BE2C (cell line): ENCODE measurements at places on chromosomes 3 and 15.

GRCh38 chr15:61518191-61518950 lies 289.3 kb upstream of the RORA start:
- no peak for DNase-seq

GRCh38 chr3:193196746-193197145 lies 44.3 kb upstream of the PLAAT1 start:
- no peak for DNase-seq

DNA sequence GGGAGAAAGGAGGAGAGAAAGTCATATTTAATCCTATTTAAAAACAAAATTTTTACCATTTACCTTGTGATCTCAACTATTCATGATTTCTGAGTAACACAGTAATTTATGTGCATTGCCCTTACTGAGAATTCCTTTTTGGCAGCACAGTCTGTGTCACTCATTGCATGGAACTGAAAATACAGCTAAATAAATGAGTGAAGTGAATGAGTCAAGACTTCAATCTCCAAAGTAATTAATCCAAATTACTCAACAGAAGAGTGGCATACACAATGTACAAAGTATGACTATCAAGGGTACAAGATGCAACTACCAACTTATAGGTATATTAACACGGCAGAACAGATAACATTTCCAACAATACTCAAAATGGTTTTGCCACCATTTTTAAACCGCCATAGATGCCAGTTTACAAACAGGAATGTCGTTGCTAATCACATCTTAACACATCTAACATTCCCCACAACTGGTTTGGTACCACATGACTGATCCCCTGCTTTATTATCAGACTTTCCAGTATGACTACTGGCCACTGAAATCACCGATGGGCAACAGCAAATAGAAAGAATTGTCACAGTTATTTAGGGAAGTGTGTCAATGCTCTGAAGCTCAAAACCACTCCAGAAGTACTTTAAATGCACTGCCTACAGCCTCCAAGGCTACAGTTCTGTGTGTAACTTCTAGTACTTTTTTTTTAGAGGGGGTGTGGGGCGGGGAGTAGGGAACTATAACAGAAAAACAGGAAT lies 410.4 kb downstream of the SHQ1 start:
- DNase-seq: no peak

DNA sequence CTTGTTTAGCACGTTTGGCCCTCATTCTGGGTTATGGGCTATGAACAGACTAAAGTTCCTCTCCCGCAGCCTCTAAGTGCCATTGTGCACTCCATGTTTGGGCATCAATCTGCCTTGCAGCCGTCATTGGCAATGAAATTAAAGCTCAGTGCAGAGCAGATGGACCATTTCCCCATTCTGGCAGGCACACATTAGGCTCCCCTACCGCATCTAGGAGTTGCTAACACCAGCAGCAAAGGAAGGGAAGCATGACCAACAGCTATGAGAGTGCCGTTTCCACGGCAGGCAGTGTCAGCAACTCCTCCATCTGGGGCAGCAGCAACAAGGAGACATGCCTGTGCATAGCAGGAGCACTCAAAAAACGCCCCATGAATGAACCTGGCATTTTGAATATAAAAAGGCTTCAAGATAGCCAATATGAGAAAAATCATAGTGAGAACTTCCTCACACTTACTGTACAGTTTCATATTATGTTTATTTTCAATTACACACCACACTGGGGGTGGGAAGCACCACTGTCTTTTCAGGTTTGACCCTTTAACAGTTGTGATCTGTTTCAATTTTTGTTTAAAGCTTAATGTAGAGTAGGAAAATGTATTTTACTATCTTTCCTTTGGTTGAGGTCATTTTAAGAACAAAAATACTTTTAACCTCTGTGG lies 218.7 kb downstream of the KCNMB2 start:
- no peak for DNase-seq

GRCh38 chr15:36996538-36997181 lies 103.7 kb downstream of the MEIS2 start:
- no peak for DNase-seq

- DNase-seq: peak; percentile 63
These were observed 144.1 kb downstream of the RORA start for GRCh38 chr15:61084944-61085367.

GRCh38 chr3:154588831-154589230 lies 158.8 kb upstream of the GPR149 start:
- DNase-seq: no peak

GRCh38 chr3:123332124-123332641 lies 116.7 kb downstream of the ADCY5 start:
- DNase-seq: no peak

DNA sequence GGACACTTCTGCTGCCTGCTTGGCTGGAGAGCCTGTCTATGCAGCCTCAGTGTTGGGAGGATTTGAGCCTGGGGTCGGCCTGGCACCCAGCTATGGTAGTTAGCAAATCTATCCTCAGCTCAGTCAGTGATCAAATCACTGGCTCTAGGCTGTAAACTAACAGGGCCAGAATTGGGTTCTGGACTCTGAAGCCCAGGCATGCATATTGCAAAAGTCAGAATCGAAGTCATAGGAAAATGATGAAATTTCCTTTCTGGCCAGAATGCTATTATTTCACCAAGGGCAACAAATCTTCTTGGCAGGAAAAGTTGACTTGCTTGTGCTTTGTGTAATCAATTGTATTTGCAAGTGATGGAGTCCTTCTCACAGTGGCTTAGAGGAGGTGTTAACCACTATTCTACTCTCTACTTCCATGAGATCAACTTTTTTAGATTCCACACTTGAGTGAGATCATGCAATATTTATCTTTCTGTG lies 482.6 kb upstream of the TPRG1 start:
- no peak for DNase-seq

GRCh38 chr3:60528651-60529050 lies 722.6 kb downstream of the FHIT start:
- DNase-seq: peak; percentile 6

GRCh38 chr3:149019580-149019979 lies 28.2 kb downstream of the GYG1 start:
- no peak for DNase-seq

DNA sequence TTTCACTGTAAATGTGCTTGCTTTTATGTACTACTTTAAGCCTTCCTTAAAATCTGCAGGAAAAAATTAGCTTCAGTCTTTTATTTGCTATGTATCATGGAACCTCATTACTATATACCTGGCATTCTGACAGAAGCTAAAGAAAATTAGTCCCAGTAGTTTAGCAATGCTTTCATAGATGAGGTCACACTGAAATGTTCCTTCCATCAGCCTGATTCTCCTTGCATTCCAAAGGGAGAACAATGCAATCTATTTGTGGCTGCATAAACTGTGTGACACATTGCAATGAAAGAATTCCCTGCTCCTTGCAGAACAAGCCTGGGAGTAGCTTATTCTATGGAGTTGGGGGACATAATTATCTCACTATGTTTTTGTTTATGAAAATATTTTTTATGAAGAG lies 691.5 kb upstream of the ARPP21 start:
- no peak for DNase-seq

GRCh38 chr3:184773283-184774186 lies 38.4 kb upstream of the VPS8 start:
- DNase-seq: peak; percentile 55

DNA sequence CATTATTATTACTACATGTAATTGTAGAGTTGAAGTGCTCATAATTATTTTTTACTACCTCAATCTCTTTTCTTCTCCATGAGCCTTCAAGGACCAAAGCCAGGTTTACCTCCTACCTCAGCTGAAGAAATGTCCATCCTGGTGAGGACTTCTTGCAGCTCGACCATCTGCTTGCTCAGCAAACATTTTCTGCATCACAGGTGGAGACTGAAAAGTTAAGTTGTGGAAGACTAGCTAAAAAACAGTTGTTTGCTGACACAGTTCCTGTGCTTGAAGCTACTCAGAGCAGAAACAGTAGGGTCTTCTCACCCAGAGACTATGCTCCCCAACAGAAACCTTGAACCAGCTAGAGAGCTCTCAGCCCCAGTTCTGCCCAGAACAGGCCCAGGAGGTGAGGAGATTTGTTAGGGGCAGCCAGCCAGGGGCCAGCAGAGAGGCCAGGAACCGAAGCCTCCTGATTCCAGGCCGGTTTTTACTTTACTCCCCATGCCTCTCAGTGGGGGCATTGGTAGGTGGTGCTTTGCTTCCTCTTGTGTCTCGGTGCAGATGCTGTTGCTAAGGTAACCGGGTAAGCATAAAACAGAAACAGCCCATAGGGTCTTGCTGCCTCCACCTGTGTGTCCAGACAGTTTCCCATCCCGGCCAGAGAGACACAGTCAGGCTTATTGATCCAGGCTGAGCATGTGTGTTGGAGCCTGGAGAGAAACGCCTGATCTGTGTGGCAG lies 54.9 kb downstream of the CCNL1 start:
- no peak for DNase-seq

DNA sequence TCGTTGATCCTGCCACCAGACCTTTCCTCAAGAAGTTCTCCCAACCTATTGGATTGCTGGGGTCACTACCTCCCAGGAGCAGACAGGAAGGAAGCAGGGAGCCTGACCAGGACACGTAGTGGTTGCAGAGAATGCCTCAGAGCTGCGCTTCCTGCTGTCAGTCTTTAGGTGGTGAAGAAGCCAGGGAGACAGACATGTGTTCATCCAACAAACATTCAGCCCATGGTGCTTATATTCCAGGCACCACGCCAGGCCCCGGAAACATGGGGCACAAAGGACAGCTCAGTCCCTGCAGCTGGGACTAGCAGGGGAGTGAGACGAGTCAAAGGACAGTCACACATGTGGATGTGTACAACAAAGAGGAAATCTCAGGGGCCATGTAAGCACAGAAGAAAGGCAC lies 26.0 kb upstream of the CORO2B start:
- peak; percentile 40 for DNase-seq

- DNase-seq: no peak
These were observed 224.1 kb downstream of the IGSF11 start for GRCh38 chr3:118810499-118811035.

- DNase-seq: no peak
These were observed 125.3 kb upstream of the THBS1 start for GRCh38 chr15:39455471-39455991.

GRCh38 chr15:27082526-27082925 lies 111.5 kb downstream of the GABRG3 start:
- no peak for DNase-seq

DNA sequence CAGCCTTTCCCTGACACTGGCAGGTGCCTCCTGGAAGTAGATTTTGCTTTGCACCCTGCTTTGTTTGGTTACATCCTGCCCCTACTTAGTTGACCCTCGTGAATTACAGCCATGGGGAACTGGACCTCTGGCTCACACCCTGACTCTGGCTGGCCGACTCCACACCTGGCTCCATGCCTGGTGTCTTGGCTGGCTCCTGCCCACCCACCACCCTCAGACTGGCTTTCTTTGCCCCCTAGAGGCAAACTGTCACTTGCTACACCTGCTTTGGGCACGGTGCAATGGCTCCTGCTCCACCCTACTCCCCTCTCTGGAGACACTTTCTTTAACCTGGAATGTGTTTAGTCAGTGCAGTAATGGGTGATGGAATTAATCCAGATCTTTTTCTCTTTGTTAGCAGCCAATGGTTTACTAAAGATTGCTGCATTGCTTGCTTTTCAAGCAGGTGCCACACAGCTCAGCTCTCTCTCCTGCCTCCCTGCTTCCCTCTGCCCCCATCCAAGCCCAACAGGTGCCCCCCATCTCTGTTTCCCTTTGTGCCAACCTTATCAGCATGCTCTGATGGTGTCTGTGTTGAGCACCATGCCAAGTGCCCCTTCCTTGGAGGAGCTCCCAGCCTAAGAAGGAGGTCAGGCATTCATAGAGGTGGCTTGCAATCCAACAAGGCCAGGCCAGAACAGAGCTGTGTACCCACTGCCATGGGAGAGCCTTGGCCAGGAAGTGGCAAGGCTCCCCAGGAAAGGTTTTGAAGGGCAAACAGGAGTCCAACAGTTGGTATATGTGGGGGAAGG lies 38.4 kb downstream of the RASGRF1 start:
- DNase-seq: no peak

GRCh38 chr3:46966811-46967210 lies 9.7 kb downstream of the CCDC12 start:
- no peak for DNase-seq

DNA sequence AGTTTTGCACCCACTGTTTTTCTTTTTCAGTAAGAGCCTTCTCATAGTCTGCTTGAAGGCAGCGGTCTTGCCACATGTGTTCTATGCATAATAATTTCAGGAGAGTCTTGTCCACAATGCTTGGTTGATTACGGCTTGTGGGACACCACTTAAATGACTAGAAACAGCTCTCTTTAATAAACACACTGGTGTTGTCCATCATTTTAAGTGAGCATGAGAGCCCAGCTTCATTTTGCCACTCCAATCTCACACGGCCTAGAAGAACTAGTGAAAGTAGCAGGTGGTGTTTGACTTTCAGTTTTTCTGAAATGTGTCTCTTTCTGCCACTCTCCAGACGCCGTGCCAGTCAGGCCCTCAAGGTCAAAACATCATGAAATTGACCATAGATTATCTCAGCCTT lies 292.1 kb downstream of the LPP start:
- no peak for DNase-seq

DNA sequence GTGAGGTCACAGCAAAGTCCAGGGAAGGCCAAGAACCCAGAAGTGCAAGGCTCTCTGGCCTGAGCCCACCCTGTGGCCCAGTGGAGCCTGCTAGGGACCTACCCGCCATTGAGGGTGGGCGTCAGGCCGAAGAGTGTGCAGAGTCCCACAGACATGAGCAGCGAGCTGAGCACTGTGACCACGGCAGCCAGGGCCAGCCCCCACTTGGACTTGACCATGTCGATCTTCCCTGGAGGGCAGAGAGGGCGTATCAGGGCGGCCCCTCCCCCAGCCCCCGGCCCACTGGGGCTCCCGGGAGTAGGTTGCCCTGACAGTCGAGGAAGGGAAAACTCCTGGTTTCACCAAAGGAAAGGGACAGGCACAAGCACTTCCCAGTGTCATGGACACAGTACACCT lies 44.6 kb downstream of the PTPN23 start:
- DNase-seq: no peak

GRCh38 chr3:109059264-109059663 lies 58.7 kb downstream of the MORC1 start:
- no peak for DNase-seq

DNA sequence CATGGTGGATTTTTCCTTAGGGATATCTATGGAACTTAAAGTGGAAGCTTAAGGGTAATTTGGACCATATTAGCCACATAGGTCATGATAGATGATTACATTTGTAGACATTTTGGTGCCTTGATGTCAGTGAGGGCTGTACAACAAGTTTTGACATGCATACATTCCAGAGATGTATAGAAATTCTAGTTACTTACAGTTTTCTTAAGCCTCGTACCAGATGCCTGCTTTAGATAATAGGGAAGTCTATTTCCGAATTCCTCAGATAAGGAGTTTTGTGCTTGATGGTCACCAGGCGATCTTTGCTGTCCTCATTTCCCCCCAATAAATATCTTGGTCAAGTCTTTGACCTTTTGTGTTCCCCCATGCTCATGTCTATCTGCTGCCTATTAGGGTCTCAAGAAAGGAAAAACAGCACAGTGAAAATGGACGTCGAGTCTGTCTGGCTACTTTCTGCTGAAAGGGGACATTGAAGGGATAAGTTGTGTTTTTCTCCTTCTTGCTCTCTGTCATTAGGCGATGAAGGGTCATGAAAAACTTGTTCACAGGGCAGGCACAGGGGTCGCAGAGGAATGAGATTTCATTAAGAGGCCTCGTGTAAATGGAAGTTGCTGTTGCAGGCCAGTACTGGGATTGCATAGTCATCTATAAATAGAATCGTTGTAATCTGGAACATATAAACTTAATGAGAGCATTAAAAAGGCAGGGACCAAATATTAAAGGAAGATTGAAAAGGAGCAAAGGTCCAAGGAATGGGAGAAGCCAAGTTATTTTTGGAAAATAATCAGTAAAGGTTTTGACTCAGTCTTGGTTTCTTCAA lies 20.0 kb upstream of the SENP7 start:
- DNase-seq: no peak

GRCh38 chr3:155069729-155070128 lies 10.4 kb upstream of the MME start:
- DNase-seq: no peak

- no peak for DNase-seq
These were observed 234.2 kb downstream of the WNT5A start for GRCh38 chr3:55252921-55253320.
